ENCODE measurements at places on chromosomes 5 and 9.

- no peak for DNase-seq
These were observed 3.2 kb downstream of the TEX48 start for GRCh38 chr9:114678795-114679194.

GRCh38 chr9:4837261-4838188, 44.8 kb downstream of the RCL1 start:
- DNase-seq: peak; percentile 97

GRCh38 chr9:113219969-113220368, 1.1 kb downstream of the FKBP15 start:
- peak; percentile 68 for DNase-seq

DNA sequence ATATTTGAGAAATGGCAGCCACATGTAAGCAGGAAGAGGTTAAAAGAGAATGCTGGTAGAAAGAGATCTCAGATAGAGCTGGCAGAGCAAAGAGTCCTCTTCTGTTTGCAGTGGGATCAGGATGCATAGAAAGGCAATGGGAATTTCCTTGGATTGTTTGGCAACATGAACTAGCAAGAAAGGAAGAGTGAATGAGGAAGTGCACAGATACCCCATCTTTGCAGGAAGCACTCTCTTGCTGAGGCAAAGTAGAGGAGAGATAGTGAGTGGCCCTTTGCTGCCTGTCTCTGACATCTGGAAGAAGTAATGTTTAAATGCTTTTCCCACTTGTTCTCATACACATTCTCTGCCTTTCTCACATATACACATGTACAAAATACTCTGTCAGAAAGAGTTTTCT, 14.5 kb downstream of the FKTN start:
- DNase-seq: no peak

DNA sequence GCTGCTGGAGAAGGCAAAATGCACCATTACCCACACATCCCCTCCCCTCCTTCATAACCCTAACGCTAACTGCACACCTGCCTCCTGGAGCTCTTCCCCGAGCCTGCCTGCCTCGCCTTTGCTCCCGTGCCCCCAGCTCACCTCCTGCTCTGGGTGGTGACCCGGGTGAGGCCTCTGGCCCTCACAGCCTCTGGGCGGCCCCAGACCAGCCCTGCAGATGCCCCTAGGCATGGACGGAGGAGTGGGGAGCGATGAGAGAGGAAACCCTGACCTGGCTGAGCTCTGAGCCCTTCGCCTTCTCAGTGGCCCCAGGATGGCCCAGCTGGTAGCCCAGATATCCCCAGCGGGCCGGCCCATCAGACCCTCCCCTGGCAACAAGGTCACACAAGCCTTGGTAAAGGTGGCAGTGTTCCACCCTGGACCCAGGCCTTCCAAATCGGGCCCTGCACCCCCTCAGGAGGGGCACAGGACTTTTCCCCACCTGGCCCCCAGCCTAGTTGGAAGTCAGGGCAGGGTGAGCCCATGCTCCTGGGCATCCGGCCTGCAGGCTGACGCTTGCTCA, 14.5 kb upstream of the CAMSAP1 start:
- no peak for DNase-seq

- no peak for DNase-seq
These were observed 610.0 kb downstream of the TAF11L14 start for GRCh38 chr5:18244309-18244708.

DNA sequence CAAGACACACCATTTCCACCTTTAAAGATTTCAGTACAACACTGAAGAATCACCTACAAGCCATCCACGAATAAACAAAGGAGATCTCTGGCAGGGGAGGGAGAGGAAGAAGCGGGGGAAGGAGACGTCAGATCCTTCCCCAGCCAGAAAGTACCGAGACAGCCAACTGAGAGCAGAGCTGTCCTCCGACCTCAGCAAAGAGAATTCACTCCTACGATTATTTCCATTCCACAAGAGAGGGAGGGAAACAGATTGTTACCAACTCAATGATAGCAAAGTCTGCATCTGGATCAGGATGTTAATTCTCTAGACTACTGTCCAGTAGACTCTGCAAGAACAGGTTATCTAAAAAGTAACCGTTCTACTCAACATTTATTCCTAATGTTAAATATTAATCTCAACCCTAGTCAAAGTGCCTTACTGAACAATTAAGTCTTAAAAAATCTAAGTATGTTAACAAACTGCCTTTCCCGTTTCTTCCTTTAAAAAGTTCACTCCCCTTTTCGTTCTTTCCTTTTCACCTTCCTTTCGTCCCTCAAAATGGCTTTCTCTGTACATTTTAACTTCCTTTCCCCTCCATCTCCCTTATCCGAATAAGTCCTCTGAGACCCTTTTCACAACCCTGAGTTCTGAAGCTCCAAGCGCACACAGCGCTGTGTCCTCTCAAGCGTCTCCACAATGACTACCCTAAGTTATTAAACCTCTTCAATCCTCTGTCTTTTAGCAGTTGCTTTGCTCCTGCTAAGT, 1.4 kb downstream of the CHD1 start:
- peak; percentile 59 for DNase-seq

DNA sequence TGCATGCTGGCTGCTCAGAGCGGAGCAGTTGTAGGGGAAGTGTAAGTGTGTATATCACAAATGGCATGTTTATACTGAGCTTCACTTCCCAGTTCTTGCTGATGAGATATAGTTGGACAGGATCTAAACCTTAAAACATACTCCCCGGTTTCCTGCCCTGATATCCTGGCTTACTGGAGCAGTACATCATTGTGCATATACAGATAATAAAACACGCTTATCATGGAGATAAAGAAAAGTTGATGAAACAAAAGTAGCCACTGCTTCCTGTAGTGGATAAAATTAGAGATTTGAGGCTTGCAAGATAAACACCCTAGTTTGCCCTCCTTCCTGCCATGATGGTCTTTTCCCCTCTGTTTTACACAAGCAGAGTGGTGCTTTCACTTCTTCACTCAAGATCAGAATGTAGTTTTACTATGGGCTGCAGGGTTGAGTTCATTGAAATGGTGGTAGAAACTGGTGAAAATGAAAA, 15.0 kb downstream of the NPR3 start:
- no peak for DNase-seq

- no peak for DNase-seq
These were observed 80.0 kb downstream of the OTULIN start for GRCh38 chr5:14744296-14745187.

DNA sequence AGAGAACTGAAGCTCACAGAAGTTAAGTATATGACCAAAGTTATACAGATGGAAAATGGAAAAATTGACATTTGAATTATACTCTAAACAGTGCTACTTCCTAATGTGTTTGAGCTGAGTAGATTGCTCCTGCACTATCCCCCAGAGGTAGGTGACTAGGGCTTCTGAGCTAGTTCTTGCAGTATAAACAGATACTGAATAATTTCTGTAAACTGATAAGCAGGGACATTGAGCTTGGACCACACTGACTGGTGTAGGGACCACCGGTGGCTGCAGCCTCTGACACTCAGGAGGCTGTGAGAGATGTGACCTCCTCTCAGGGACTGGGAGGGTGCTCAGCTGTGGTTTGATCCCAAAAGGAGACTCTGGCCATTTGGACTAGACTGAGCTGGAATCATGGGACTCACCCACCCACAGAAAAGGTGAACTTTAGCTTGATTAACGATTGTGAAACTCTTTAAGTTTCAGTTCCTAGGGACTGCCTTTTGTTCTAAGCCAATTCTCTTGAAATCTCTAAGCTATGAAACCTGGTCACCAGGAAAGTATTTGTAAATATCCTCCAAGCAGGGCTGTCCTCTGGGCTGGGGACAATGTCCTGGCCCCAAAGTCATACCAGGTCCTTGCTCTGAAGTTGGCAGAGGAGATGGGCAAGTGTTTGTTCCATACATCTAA, 291.5 kb downstream of the SEC61B start:
- DNase-seq: no peak

DNA sequence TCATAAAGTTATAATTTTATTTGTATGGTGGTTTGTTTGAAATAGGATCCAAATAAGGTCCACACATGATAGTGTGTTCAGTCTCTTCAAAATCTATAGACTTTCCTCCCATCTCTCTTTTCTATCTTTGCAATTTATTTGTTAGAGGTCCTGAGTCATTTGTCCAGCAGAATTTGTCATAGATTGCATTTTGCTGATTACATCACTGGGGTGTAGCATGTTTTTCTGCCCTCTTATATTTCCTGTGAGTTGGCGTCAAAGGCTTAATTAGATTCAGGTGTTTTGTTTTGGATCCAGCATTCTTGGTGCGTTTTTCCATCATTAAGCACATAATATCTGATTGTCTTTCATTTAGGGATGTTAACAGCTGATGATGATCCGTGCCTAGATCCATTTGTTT, 15.0 kb downstream of the CYFIP2 start:
- peak; percentile 87 for DNase-seq

DNA sequence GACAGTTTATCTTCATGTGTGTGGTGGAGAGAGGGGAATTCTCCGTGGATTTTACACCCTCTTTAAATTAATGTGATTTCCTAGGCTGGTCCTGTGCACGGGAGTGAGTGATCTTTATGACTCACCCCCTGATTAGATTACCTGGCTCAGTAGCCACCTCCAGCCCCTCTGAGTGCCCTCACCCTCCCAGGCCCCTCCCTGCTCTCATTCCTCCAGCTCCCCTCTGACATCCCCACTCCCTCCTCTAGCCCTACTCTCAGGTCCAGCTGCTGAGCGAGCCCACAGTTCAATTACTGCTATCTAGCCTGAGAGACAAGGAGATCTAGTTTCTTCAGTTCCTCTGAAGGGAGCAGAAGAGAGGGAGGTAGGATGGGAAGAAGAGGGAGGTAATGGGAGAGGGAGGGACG, 61.8 kb upstream of the ARAP3 start:
- no peak for DNase-seq

DNA sequence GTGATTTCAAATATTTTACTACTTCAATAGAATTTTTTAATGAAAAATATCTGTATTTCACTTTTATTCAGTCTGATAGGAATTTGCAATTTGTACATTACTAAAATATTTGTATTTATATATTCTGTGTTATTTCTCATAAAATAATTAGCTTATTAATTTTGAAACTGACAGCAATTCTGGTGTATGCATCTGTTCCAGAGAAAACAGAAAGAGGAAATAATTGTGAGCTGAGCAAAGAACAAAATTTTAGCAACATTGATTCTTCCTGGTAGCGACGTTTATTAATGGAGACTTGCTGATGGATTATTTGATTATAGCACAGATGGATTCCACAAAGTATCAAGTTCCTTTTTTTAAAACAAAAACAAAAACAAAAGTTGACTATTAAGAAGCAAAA, 61.0 kb downstream of the ST8SIA4 start:
- no peak for DNase-seq

DNA sequence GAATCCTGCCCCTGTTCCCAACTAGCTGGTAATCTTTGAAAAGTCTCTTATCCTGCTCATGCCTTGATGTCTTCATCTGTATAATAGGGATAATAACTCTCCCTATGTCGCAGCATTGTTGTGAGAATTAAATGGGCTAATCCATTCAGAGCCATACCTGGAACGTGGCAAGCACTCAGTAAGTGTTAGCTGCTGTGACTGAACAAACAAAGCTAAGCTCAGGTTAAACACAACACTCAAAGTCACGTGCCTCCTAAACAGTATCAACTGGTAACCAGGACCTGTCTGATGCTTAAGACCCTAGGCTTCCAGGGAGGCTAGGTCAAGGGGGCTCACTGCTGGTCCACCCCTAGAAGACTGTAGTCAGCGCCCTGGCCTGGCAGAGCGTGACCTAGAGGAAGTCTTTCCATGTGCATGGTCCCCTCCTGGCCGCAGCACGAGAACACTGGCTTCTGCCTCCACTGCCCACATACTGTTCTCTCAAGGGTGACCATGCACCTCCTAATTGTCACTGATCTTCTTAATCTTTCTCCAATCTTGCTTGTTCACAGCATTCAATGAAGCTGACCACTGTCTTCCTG, 211.1 kb downstream of the TTLL11 start:
- no peak for DNase-seq

DNA sequence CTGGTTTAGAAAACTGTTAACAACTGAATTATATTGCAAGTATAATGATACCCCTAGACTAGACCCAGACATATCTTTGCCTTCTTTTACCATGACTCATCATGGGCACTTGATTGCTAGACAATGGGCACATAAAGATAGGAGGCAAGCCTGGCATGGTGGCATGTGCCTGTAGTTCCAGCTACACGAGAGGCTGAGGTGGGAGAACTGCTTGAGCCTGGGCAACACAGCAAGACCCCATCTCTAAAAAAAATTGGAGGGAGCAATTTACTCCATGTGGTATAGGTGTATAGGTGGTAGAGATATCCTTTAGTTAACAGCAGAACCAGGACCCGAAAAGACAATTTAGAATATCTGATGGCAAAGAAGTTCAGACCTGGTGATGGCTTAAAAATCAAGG, 51.6 kb downstream of the ELOVL7 start:
- no peak for DNase-seq
